ENCODE measurements at places on chromosomes 11 and 22.

- DNase-seq = no peak
Measured at GRCh38 chr11:35151683-35152280, 12.8 kb downstream of the CD44 start.

GRCh38 chr11:45651841-45652749 is 13.3 kb downstream of the CHST1 start:
- DNase-seq = no peak

- no peak for DNase-seq
Measured at GRCh38 chr11:118612378-118612777, 5.0 kb downstream of the PHLDB1 start.

GRCh38 chr22:42425337-42425988 is 6.7 kb downstream of the NFAM1 start:
- no peak for DNase-seq

GRCh38 chr11:20647976-20648565 is 21.3 kb upstream of the NELL1 start:
- DNase-seq = peak; percentile 16

DNA sequence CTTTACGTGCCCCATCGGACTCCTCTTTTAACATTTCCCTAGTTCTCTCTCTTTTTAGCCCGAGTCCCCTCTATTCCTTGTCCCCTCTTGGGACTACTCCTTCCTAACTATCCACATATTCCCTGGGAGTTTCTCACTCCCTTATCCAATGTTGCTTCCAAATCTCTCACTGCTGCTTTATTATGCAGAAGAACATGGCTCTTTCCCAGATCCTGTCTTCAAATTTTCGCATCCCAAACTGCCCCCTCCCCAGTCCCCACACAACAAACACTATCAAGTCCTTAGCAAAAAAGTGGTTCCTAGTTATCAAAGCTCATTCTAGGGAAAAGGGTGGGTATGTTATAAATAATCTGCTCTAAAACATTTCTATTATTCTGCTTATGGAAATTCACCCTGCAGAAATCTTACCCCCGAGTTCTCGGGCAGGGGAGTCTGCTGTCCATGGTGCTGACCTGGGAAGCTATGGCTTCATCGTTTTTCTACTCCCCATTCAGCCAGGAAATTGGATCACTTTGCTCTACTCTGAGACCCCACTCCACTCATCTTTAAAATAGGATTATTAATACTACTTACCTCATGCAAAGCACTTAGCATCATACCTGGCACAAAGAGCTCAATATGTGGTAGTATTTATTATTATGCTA is 393.5 kb downstream of the BUD13 start:
- DNase-seq = no peak

GRCh38 chr11:2580571-2581001 is 119.2 kb downstream of the KCNQ1OT1 start:
- DNase-seq = no peak

GRCh38 chr11:58639669-58640068 is 17.2 kb downstream of the CNTF start:
- no peak for DNase-seq

DNA sequence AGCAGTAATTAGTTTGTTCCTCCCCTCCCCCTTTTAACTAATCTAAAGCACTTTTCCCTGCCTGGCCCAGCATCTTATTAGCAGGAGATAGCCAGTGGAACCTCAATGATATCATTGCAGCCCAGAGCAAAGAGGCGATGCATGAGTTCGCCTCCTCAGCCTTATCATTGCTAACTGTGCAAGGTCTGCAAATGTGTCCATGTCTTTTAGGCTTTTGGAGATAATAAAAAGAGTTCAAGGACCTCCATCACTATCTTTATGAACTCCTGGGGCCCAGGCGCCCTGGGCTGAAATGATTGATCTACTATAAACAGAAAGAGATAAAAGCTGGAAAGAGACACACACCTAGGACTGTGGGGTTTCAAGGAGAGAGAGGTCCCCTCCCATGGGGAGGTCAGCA is 124.2 kb upstream of the TBCEL start:
- no peak for DNase-seq

- DNase-seq = no peak
Measured at GRCh38 chr22:32987081-32987631, 71.0 kb downstream of the SYN3 start.

DNA sequence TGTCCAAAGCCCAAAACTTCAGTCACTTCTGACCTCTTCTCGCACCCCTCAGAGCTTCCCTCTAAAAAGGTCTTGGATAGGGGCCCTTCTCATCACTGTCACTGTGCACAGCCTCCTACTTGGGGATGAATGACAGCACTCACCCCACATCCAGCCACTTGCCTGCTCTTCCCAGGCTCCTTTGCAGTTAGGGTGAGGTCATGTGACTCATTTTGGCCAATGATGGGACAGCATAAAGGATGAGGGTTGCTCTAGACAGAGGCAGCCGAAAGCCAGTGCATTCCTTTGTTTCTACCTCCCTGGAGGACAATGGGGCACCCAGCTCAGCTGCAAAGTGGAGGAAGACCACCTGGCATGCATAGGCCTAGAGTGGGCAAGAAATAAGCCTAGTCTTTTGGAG is 1413.3 kb downstream of the TBC1D22A start:
- DNase-seq = no peak

- DNase-seq = no peak
Measured at GRCh38 chr11:107020594-107020993, 2.3 kb upstream of the GUCY1A2 start.

DNA sequence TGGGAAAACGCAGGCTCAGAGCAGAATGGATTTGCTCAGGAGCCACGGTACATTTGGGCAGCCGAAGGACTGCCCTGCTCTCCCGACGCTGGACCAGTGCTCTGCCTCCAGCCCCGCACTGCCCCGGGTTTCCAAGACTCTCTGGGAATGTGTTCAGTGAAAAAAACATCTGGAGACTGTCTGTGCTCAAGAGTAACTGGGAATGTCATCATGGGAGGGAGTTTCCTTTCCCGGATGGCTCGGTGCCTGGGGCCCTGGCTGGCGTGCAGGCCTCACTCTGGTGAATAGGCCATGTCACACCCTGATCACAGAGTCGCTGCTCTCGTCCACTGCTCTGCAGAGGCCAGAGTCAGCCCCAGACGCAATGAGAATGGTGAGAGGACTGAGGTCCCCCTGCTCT is 9.8 kb upstream of the APOL6 start:
- DNase-seq = no peak

GRCh38 chr11:6319704-6320410 is 444 bp downstream of the CAVIN3 start:
- no peak for DNase-seq

DNA sequence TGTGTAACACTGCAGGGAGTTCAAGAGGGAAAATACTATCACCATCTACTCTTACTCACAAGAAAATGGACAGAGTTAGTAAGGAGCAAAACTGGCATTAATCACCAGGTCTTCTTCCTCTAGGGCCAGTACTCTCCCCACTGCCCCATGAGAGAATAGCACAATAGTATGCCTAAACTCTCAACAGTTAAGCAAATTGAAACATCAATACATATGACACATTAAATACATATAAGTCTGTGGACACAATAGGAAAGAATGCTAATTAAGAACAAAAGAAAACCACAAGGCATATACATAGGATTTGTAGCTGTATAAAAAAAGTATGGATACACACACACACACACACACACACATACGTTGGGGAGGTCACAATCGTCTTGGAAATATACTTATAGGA is 197.9 kb upstream of the BDNF start:
- no peak for DNase-seq

Measured in activated CD4-positive, alpha-beta T cell treated with anti-CD3 and anti-CD28 coated beads, Interleukin-2, amount 50 U/mL, for 4 hours (primary cell).